ENCODE measurements at places on chromosomes 7 and 10.

DNA sequence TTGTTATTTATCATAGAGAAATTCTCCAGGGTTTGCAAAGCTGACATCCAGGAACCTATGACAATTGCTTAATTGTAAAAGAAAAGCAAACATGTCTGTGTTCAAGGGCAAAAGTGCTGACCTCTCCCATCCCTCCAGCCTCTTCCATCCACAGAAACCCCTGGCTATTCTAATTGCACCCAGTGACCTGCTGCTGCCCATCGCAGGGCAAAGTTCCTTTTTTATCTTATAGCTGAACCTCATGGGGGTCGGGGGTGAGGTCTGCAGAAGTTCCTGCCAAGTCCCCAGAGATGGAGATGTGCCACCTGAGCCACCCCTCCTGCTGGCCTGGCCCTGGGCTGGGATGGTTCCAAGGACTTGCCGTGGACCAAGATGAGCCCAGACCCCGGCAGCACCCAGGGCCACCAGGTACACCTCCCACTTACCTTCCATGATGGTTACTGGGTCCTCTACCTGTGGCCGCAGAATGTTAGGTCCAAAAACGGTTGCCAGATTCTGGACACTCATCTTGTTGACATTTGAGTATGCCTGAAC, 146.5 kb downstream of the MAPK8 start:
- no peak for DNase-seq

- DNase-seq: no peak
Measured at GRCh38 chr10:86553213-86553612, 31.6 kb upstream of the WAPL start.

GRCh38 chr7:34240417-34240816, 335.1 kb downstream of the BMPER start:
- DNase-seq: no peak

- no peak for DNase-seq
Measured at GRCh38 chr10:69815104-69815503, 13.4 kb downstream of the COL13A1 start.

DNA sequence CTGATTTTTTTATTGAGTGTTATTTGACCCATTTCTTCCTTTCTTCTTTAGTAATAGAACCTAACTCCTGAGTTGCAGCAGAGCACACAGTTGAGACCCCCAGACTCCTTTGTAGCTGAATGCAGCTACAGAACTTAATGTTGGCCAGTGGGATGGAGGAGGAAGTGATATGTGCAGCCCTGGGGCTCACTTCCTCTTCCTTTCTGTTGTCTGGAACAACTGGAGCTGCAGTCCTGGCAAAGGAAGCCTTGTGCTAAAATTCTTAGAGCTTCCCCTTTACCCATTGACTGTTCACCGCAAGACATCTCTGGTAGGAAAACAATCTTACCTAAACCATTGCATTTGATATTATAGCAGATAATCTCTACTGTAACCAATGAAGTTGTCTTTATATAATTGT, 86.6 kb downstream of the ITGB8 start:
- DNase-seq: no peak
